ENCODE measurements at places on chromosomes 6 and 20.

DNA sequence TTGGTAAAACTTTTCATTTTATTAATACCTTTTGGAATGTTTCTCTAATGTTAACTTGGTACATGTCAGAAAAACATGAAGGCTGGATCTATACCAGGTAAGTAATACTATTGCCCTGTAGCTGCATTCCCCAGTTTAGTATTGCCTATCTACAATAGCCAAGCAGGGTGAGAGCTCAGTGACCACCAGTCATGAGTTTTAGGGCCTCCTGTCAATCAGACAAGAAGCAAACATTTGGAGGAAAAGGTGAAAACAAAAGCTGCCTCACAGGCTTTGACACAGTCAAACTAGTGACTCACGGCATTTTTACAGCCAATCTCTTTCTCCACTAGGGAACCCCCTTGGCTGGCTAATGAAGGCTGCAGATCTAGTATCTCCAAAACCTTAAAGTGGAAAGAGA lies 9.5 kb upstream of the CDC5L start:
- DNase-seq: no peak

DNA sequence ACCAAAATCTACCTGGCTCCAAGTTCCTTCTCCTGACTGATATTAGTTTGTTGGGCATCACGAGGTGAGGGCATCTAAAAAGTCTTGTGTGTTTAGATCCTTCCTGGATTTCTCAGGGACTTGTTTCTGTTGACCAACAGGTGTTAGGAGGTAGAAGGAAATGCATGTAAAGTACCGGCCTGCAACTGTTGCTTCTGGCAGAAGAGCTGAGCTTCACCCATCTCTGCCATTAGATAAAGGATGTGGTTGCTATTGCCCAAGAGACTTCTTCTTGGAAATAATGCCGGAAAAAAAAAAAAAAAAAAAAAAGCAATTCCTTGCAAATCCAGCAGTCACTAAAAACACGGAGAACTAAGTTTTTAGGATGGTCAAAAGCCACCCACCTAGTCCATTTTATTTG lies 303.1 kb downstream of the CDH26 start:
- no peak for DNase-seq

DNA sequence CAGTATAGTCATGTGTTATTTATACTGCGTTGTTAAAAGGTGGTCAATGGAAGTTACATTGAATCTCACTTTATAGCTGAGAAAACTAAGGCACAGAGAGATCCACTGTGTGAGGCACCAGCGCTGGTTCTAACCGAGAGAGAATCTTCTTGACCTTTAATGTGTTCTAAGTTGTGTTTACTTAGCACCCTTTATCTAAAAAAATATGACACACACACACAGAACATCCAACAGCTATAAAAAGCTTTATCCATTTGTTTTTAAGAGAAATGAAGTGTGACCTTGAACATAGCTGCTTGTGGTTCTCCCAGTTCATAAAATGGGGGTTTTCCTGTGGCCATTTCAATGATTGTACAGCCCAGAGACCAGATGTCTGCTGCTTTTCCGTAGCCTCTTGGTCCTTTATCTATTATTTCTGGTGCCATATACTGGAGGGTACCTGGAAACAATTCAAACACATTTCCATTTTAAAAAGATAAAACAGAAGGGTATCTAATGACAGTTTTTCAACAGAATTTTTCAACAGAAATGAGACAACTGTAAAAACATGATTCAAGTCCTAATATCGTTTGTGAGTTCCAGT lies 54.8 kb upstream of the MAP7 start:
- no peak for DNase-seq

GRCh38 chr6:55997223-55997874 lies 122.0 kb upstream of the BMP5 start:
- DNase-seq: no peak

DNA sequence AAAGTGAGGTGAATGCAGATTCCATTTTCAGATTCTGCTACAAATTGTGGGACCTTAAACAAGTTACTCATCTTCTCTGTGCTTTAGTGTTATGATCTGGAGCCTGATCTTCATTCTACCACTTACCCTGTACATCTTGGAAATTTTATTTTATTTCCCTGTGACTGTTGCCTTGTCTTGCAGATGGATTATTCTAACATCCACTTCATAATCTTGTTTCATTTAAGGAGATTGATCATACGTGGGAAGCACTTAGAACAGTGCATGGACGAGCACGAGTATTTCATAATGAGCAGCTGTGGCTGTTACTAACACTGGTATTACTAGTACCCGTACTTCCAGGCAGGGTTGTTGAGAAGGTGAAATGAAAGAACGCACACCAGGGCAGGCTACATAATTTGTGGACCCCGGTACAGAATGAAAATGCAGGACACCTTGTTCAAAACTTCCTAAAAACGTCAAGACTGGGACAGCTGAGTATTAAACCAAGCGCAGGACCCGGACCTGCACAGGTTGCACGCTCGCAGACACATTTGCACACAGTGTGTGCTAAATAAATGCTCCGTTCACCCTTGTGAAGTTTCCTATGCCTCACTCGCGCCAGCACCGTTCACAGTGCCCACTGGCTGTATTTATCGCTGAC lies 535 bp upstream of the CCDC170 start:
- no peak for DNase-seq

- no peak for DNase-seq
Measured at GRCh38 chr6:42154461-42155209, 12.2 kb upstream of the C6orf132 start.

DNA sequence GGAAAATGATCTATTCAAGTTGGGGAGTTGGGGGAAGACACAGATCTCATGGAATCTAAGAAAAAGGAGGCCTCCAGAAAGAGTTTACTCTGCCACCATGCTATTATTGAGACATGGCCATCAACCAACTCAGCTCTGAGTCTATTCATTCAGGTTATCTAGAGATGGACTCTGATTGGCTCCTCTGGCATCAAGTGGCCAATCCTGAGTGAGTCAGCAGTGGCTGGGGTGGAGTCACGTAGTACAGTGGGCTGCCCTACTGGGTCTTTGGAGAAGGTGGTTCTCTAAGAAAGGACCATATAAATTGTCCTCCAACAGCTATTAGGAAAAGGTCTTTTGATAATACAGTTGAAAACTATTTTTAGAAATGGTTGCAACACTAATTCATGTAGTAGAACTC lies 42.1 kb downstream of the LYRM2 start:
- no peak for DNase-seq

GRCh38 chr6:44782892-44783291 lies 395.4 kb downstream of the CDC5L start:
- DNase-seq: no peak

DNA sequence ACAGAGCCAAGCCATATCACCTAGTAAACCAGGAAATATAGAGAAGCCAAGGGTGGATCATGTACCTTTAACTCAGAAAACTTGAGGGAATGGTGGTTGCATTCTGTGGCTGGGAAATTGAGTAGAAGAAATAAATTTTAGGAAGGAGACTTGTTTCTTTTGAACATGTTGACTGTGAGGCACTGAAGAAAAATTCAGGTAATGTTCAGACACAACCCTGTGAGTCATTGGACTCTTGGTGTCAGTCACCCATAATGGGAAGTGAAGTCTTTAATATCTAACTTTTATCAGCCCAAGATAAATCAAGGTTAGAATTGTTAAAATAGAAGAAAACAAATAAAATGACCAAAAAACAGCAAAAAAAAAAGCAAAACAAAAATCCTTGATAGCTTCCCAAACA lies 98.8 kb upstream of the GRIK2 start:
- DNase-seq: no peak

Data from COR-L47 (cell line).